Hepatocyte (in vitro differentiated cells): ENCODE measurements at places on chromosomes 1 and 21. TPM values are rescaled to one million over a fixed set of nuclear protein-coding genes. Genes with fewer than 3 reads are reported as not detected.

GRCh38 chr1:215704089-215704860 lies 137.2 kb downstream of the KCTD3 start:
- no peak for DNase-seq

GRCh38 chr1:245773344-245773743 lies 618.6 kb downstream of the KIF26B start:
- DNase-seq = no peak

COL9A2 gene
- 24.9 and 33.5 TPM in 2 replicates for polyA plus RNA-seq

DNA sequence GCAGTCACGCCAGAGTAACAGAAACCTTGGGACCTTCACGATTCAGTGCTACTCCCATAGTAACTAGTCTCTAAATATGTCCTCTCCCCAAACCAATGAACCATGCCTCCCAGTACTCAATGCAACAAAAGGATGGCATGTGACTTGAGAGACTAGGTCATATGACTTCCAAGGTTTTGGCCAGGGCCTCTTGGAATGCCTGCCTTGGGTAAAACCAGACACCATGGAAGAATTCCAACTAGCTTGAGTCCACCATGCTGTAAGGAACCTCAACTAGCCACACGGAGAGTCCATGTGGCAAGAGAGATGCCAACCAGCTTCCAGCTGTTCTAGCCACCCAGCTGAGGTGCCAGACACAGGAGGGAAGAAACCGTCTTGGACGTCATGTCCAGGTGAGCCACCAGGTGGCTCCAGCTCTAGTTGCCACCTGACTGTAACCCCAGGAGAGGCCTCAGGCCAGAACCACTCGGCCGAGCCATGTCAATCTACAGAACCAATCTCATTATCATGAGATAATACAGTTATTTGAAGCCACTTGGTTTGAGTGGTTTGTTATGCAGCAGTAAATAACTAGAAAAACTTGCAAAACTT lies 115.0 kb downstream of the SYF2 start:
- DNase-seq = peak; percentile 40

ZNF281 gene
- 17.2 and 19.2 TPM in 2 replicates for polyA plus RNA-seq

- DNase-seq = no peak
Measured at GRCh38 chr1:1285102-1285571, 4.9 kb downstream of the SCNN1D start.

DNA sequence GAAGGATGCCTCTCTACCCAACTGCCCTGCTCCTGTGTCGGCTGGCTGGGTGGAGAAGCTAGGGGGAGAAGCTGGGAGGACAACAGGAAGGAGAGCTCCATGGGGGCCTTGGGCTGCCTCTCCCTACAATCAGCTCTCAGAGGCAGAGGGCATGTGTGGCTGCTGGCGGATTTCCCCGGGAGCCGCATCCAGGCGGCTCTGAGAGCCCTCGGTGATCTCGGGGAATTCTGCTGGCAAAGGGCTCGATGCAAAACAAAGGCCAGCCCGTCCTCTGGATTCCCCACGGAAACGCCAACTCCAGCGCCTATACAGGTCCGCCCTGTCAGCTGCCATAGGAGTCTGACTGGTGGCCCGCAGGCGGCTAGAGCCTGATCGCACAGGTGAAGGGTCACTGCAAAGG lies 26.4 kb upstream of the EVA1B start:
- no peak for DNase-seq

PRDX1 gene
- polyA plus RNA-seq = 660 and 666 TPM in 2 replicates

DNA sequence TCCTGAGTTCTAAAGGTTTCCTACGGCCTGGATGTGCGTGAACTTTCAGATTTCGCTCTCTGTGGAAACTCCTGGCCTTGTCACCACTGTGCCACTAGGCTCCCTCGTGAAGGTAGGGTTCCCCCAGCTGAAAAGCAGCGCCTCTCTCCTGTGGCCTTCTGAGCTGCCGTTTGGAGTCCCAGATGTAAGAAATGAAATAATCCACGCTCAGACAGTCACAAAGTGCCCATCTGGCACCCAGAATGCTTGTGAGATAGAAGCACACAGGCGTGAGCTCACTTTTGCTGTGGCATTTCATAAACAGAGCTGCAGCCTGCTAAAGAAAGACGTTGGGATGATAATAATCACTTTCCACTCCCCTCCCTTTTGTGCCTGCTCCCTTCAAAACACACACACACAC lies 65.8 kb downstream of the LMO4 start:
- no peak for DNase-seq

DNA sequence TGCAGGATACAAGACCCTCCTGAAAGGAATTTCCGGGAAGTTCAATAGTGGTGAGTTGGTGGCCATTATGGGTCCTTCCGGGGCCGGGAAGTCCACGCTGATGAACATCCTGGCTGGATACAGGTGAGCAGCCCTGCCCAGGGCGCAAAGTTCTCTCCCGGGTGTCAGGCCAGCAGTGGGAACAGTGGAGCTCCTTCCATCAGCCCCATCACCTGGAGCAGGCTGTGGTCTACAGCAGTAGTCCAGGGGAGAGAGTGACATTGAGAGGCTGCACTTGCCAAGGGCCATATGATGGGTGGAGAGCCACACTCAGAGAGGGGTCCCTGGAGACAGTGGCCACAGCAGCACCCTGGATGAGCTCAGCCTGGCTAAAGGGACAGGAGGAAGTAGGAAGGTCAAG lies 44.1 kb downstream of the TFF3 start:
- no peak for DNase-seq

- no peak for DNase-seq
Measured at GRCh38 chr1:168512864-168513595, 30.8 kb downstream of the XCL2 start.

- no peak for DNase-seq
Measured at GRCh38 chr1:211610779-211611556, 32.0 kb upstream of the SLC30A1 start.

F3 gene
- polyA plus RNA-seq = 390 and 412 TPM in 2 replicates

NMNAT2 gene
- polyA plus RNA-seq = 0.66 and 0.99 TPM in 2 replicates

DNA sequence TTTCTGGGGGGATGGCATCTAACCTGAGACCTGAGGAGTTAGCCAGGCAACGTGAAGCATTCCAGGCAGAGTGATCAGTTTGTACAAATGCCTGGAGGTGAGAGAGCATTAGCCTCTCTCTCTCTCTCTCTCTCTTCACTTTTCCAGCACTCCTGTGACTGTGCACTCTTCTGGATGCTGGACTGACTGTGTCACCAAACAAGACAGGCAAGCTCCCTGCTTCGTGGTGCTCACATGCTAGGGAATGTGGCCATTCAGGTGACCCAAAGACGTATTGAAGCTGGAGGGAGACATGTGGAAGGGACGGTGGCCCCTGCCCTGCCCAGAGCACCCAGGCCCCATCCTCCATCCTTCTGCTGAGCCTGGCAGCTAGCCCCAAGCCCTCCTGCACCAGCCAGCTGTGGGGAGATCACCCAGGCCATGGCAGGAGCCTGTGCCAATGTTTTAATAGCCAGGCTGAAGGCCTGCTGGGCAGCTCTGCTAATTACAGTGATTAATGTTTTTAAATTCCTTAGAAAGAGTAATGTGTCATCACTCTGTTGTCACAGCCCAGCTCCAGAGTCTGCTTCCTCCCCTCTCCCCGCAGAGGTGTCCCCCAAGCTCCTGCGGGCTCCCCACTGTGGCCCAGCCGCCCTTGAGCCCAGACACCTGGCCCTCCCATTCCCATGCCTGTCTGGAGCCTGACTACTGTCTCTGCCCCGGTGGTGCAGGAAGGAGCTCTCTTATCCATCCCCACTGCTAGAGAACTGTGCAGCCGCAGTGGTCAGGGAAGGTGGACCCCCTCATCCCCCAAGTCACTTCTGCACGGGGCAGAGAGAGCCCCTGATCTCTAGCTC lies 48.9 kb downstream of the UBIAD1 start:
- no peak for DNase-seq

PCP4 gene
- 6.0 and 6.9 TPM in 2 replicates for polyA plus RNA-seq

TMEM82 gene
- 14.7 and 16.4 TPM in 2 replicates for polyA plus RNA-seq

DNA sequence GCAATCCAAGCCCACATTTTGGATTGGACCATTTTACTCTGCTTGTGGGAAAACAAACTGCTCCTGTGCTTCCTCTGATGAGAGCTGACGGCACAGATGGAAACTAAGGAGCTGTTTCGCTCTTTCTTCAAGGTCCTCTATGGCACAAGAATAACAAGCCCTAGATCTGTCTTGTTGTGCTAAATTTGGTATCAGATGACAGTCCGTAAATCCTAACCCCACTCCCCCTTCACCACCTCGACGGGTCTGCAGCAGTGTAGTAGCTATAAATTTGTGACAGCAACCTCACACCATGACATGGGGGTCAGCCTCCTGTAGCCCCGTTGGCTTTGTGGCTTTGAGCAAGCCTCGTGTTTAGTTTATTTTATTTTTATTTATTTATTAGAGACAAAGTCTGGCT lies 85.9 kb downstream of the ADSS2 start:
- no peak for DNase-seq

DNA sequence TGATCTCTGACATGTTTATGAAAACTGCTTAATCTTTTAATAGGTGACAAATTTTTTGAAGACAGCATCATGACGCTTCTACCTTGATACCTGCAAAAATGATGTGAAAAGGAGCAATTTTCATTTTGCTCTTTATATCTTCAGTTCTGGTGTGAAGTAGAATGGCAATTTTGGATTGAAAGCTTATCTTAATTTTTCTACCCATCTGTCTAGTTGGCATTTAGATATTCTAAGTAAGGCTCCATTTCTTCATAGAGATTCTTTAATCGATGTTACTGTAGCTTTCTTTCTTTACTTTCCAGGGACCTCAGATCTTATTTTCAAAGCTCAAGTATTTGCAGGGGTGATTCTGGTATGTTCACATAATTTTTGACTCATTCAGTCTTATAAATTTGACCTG lies 32.3 kb upstream of the GPR52 start:
- DNase-seq = no peak

- no peak for DNase-seq
Measured at GRCh38 chr1:3718764-3719163, 33.5 kb upstream of the CCDC27 start.

- peak; percentile 82 for DNase-seq
Measured at GRCh38 chr1:27102707-27103468, 52.0 kb downstream of the SLC9A1 start.

DNA sequence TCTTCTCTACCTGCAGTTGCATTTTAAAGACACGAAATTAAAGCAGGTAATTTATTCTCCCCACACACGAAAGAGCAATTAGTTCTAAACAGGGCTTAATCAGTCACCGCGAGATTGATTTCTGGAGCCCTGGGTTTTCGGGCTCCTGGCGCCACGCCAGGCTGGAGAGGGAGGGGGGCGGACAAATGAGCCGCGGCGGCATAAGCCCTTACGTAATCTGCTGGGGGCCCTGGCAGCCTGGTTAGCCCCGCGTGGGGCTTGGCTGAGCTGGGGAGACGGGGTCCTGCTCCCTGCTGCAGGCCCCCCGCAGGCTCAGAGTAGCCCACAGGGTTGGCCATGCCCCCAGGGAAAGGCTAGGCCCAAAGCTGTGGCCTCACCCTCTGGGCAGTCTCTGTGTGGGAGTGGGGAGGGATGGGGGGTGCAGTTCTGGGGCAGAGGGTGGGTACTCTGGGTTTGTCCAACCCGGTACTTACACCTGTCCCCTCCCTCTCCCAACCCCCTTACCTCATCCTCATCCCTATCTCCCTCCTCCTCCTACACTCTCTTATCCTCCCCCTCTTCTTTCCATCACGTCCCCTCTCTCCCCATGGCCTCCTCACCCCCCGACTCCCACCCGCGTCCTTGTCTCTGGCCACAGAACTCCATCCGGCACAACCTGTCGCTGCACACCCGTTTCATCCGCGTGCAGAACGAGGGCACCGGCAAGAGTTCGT lies 19.9 kb downstream of the FOXO6 start:
- peak; percentile 59 for DNase-seq

- DNase-seq = no peak
Measured at GRCh38 chr1:4657960-4658541, 3.6 kb downstream of the AJAP1 start.

DNA sequence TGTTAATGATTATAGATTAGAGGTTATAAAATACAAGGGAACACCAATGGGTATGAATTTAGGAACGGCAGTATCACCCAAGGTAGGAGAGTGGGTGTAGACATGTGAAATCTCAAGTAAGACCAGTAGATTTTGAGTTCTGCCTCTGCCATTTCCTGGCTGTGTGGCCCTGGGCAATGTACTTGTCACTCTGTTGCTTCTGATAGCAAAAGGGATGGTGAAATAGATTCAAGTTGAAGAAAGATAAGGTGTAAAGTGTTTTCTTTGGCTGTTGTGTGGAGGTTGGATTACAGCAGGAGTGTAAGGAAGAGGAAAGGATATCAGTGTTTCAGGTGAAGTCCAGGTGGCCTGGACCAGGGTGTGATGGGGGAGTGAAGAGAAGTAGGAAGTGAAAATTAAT lies 64.3 kb downstream of the ADSS2 start:
- DNase-seq = no peak

DNA sequence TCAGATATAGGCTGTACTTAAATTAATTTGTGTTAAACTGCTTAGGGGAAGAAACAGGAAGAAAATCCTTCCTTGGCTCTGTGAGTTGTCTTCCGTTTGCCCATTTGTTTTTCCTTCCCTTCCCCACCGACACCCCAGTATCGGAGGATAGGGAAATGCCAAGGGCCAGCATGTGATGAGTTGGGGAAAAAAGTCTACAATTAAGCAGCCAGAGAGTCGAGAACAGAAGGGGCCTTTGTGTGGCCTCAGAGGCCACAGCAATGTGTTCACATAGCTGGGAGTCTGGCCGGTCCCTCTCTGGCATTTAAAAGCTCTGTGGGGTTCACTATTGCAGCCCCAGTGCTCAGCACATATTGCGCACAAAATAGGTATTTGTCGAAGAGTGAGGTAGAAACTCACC lies 489.3 kb downstream of the MATN1 start:
- no peak for DNase-seq

DNA sequence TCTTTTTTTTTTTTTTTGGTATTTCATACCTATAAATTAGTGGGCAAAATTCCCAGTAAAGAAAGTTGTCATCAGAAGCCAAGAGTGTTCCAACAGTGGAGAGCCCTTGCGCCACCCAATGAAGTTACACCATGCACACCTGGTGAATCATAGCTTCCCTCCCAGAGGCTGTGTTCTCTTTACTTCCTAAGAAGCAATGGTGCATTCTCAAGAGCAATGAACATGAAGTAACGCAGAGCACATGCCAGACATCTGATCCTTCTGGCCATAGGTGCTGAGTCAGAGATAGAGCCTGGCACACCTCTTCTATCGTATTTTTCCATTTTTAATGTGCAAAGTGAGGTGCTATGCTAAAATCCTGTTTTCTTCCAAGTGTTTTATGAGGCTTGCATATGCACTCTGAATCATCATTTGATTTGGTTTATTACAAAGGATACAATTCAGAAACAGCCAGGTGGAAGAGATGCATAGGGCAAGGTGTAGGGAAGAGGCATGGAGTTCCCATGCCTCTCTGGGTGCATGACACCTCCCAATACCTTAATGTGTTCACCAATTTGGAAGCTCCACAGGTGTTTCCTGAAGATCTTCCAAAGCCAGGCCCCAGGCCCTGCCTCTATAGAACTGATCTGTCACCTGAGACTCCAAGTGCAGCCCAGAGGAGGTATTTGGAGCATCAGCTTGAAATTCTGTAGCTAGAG lies 408.0 kb downstream of the SIPA1L2 start:
- DNase-seq = peak; percentile 52

- DNase-seq = peak; percentile 66
Measured at GRCh38 chr21:39612233-39613040, at the start of gene B3GALT5. Gene B3GALT5, plus strand, starts transcription at chr21:39612940. Its CDS starts 47,620 bp downstream, at chr21:39660560.

GRCh38 chr1:184056921-184057555 lies 5.5 kb downstream of the TSEN15 start:
- no peak for DNase-seq
